ENCODE measurements at places on chromosomes 3 and 15.

DNA sequence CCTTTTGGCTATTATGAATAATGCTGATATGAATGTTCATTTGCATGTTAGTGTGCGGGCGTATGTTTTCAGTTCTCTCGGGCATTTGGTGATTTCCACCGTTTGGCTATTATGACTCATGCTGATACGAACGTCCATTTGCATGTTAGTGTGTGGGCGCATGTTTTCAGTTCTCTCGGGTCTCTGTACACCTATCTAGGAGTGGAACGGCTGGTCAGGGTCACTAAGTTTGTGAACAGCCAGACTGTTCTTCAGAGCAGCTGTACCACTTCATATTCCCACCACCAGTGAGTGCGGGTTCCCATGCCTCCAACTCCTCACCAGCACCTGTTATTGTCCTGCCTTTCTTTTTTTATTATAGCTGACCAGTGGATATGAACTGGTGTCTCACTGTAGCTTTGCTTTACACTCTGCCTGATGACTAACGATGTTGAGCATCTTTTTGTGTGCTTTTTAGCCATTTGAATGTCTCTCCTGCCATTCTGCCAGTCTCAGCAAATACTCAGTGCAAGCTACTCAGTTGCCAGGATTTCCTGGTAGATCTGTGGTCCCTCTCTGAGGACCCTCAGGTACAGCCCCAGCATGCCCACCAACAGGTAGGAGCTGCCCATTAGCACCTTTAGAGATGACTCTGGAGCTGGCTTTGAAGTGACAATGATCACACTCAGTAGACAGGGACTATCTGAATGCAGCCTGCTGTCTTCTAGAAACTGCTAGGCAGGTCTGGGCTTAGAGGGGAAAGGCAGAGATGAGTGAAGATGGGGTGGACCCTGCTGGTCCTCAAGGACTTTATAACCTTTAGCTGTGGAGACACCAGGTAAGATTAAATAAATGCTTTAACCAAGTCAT lies 141.1 kb downstream of the XXYLT1 start:
- DNase-seq: no peak

- DNase-seq: no peak
These were observed 119.0 kb downstream of the BBX start for GRCh38 chr3:107641572-107642307.

GRCh38 chr3:46272028-46272451 lies 29.8 kb downstream of the CCR3 start:
- no peak for DNase-seq

DNA sequence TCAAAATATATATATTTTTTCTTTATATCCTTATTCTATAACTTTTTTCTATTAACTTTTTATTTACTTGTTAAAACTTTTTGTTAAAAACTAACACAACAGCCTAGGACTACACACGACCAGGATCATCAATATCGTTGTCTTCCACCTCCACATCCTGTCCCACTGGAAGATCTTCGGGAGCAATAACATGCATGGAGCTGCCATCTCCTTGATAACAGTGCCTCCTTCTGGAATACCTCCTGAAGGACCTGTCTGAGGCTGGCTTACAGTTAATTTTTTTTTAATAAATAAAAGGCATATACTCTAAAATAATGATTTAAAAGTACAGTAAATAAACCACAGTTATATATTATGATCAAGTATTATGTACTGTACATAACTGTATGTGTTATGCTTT lies 58.9 kb downstream of the SFMBT1 start:
- no peak for DNase-seq

- DNase-seq: no peak
These were observed 257.1 kb downstream of the UACA start for GRCh38 chr15:70505936-70506912.

GRCh38 chr3:124761250-124761796 lies 31.1 kb downstream of the UMPS start:
- peak; percentile 95 for DNase-seq

DNA sequence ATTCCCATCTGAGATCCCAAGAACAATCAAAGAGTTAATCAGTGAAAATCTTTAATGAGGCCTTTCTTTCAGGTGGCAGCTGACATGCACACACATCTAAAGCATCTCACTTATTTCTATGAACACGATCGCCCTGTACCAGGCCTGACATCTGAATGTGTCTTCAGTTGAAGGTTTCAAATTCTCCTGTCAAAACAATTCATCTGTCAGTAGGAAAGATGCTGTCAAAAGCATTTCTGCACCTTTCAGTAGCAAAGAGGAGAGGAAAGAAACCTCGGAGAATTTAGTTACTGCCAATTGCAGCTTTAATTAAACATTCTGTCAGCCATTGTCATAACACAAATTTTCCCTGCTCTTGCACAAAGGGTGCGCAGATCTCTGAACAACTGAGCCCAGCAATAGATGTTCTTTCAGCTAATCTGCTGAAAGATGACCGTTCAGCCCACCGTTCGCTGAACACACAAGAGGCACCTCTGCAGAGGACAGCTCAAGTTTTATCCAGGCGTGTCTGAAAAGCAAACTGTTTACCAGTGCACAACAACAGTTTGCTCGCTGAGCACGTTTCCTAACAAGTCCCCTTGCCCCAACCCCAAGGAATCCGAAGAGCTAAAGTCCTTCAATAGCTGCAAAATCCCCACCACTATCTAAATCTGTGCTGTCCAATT lies 34.1 kb downstream of the LRIG1 start:
- DNase-seq: no peak

GRCh38 chr3:194097141-194097882 lies 38.6 kb upstream of the HES1 start:
- no peak for DNase-seq

DNA sequence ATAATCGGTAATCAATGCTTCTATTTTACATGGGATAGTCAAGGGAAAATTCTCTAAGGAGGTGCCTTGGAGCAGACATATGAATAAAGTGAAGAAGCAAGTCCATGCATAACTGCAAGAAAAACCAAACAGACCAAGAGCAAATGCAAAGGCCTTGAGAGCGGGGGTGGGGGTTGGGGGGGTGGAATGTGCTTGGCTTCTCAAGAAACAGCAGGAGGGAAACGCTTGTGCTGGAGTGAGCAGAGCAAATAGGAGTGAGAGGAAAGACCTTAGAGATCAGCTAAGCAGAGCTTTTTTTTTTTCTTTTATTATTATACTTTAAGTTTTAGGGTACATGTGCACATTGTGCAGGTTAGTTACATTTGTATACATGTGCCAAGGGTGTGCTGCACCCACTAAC lies 260.8 kb downstream of the ARPP21 start:
- DNase-seq: no peak

DNA sequence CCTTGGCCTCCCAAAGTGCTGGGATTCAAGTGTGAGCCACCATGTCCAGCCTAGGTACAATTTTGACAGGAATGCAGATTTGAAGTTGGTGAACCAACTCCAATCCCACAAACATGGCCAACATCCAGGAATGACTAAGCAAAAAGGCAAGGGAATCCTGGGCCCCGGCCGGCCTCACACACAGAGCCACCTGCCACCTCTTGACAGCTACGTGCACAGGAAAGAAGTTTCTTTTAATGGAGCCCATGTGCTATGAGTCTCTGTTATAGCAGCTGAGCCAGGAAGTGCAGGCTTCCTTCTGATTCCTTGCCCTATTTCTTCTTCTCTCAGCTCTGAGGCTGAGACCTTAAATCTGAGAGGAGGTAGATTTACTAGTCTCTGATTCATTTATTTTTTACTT lies 8.8 kb downstream of the TMEM40 start:
- DNase-seq: no peak

GRCh38 chr3:54773271-54773670 lies 154.6 kb downstream of the LRTM1 start:
- no peak for DNase-seq

GRCh38 chr3:125072301-125072700 lies 16.5 kb upstream of the HEG1 start:
- no peak for DNase-seq

DNA sequence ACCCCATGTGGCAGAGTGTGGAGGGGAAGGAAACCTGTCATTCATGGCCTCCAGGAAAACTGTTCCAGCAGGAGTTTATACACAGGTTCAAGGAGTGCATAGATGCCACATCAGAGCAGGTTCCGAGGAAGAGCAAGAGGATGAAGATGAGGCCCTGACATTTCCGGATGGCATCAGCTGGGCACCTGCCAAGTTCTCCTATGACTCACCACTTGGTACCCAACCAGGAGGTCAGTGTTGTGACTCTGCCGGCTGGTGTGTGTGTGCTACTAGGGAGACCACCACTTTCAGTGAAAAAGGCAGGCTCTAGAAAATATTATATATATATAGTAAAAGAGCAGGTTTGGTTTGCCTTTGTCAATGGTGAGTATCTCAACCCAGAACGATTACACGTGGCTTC lies 69.3 kb downstream of the NTRK3 start:
- no peak for DNase-seq

GRCh38 chr3:176971613-176972174 lies 225.6 kb downstream of the TBL1XR1 start:
- no peak for DNase-seq

- no peak for DNase-seq
These were observed 1060.2 kb downstream of the NSUN3 start for GRCh38 chr3:95123104-95123503.

- DNase-seq: no peak
These were observed 2.6 kb downstream of the PRC1 start for GRCh38 chr15:90991587-90992285.

GRCh38 chr3:38687321-38687720 lies 37.8 kb upstream of the SCN5A start:
- DNase-seq: no peak

DNA sequence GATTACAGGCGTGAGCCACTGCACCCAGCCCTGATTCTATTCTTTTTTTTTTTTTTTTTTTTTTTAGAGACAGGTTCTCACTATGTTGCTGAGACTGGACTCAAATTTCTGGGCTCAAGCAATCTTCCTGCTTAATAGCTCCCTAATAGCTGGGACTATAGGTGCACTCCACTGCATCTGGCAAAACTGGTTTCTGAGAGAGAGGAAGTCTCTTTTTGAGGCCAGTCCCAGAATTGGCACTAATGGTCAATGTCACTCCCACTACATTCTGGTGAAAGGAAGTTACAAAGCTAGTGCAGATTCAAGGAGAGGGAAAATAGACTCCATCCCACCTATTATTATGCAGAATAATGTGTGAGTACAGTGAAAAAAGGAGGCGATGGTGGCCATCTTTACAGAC lies 5.8 kb upstream of the TGFBR2 start:
- DNase-seq: no peak

GRCh38 chr15:40342416-40343320 lies 1.9 kb upstream of the CCDC9B start:
- peak; percentile 63 for DNase-seq

DNA sequence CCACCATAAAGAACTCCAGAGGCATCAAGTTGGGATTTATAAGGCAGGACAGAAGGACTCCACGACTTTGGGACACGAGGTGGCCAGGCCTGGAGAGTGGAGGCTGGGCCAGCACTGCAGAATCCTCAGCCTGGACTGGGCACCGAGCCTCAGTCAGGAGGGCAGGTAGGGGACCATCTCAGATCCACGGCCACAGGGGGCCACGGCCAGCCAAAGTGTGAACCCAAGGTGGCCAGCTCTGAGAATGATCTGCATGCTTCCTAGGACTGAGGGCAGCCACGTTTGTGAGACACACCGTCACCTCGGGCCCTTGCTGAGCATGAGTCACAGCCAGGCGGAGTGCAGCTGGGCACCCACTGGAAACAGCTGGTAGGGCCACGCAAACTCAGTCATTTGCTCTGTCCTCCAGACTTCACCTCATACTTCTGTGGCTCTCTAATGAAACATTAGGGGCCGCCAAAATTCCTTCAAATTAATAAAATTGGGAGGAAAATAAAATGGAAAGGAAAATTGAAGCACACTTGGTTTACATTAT lies 65.8 kb downstream of the CTNNB1 start:
- no peak for DNase-seq

- peak; percentile 67 for DNase-seq
These were observed 11.4 kb downstream of the NEK10 start for GRCh38 chr3:27357665-27358258.

DNA sequence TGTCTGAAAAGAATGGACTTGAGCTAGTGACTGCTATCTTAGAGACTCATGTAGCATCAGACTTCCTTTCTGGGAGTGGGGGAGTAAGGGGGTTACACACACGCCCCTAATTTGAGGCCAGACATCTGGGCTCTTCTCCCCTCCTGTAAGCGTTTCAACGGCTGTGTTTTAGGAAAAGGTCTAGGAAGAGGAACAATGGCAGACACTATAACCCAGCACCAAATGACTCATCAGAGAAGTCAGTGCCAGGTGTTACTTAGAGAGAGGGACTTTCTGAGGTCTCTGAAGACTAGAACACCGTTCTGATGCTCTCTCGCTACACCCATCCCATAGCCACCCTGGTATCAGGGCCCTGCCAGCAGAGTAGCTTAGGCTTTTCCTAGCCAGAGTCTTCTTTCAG lies 65.5 kb downstream of the SSUH2 start:
- DNase-seq: no peak

- no peak for DNase-seq
These were observed 45.7 kb downstream of the C2CD4B start for GRCh38 chr15:62119227-62119864.

GRCh38 chr15:74768099-74768770 lies 13.6 kb upstream of the CSK start:
- no peak for DNase-seq

GRCh38 chr3:45906681-45907407 lies 20.5 kb downstream of the CCR9 start:
- peak; percentile 16 for DNase-seq

- DNase-seq: no peak
These were observed 184.8 kb downstream of the SHQ1 start for GRCh38 chr3:72663429-72663828.

DNA sequence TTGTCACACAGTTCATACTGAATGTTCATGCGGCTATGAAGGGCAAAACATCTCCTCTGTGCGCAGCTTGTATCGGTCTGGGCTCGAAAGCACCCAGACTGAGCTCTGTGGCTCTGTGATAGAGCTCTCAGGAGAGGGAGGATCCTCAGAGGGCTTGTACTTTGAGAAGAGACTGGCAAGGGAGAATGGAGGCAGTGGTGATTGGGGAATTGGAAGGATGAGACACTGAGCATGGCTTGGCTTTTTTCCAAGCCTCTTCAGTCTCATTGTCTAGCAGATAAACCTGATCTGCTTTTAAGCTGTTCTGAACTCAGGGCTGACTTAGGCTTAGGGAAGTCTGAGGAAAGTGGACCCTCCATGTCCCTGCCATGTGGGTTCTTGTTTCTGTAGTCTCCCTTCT lies 43.0 kb downstream of the RAD54L2 start:
- DNase-seq: no peak

DNA sequence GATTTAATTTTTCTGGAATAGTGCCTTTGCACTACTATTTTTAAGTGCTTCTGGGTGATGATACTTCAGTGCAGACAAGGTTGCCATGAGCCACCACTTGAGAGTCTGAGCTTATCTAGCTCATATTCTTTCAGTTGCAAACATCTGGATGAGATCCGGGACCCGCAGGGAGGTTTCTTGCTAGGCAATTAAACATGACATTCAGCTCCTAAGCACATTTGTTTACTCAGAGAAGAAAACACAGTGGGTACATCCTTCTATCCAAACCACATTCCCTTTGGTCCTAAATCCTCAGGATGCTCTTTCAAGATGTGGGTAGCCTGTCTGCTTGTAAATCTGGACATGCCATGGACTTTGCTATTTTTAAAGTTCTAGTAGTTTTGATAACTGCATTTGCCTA lies 12.0 kb downstream of the PLSCR1 start:
- no peak for DNase-seq

Data from mucosa of descending colon (tissue), 3 donors.